T follicular helper cell (primary cell): ENCODE measurements at places on chromosomes 3 and 15.

GRCh38 chr15:40793216-40793989 lies 13.5 kb upstream of the ZFYVE19 start:
- no peak for DNase-seq

DNA sequence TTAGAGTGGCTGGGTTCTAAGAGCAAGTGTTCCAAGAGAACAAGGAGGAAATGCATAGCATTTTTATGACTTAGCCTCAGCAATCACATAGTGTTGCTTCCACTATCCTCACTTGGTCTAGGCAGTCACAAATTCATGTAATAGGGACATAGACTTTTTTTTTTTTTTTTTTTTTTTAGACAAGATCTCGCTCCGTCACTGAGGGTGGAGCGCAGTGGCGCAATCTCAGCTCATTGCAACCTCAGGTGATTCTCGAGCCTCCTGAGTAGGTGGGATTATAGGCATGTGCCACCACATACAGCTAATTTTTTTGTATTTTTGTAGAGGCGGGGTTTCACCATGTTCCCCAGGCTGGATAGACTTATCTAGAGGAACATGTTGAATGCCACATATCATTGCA lies 4.7 kb upstream of the GNB4 start:
- DNase-seq: no peak

DNA sequence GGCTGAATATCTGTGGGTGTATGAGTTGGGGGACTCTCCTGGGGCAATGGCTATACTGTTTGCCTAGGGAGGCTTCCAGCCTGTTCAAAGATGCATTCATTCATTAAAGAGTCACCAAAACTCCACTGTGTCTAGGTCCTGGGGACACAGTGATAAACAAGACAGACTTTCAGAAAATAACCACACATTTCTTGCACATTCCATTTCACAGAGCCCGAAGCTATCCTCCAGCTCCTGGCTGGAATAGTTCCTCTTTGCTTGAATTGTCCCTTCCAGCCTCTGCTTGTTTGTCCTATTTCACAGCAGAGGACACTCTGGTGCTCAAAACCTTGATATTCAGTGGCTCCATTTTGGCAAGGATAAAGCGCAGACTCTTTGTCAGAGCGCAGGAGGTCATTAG lies 61.7 kb upstream of the ITGA11 start:
- DNase-seq: no peak

- DNase-seq: no peak
Measured at GRCh38 chr3:9867106-9867505, 12.9 kb downstream of the CIDEC start.

GRCh38 chr3:189766416-189766815 lies 135.2 kb downstream of the TP63 start:
- DNase-seq: no peak

DNA sequence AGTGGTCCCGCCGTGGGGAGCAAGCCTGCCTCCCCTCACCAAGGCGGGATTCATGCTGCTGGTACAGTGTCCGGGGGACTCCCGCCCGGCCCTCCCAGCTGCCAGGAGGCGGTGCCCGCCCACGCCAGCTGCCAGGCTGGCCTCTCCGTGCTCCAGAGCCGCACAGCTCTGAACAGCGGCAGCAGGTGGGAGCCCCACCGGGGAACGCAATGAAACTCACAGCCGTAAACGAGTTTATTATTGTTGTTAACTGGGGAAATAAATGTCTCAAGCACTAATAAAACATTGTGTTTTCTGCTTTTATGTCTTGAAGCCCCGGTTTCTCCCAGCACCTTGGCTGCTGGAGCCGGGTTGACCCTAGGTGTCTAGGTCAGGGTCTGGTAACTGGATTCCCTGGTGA lies 317.7 kb upstream of the TLE3 start:
- DNase-seq: no peak

DNA sequence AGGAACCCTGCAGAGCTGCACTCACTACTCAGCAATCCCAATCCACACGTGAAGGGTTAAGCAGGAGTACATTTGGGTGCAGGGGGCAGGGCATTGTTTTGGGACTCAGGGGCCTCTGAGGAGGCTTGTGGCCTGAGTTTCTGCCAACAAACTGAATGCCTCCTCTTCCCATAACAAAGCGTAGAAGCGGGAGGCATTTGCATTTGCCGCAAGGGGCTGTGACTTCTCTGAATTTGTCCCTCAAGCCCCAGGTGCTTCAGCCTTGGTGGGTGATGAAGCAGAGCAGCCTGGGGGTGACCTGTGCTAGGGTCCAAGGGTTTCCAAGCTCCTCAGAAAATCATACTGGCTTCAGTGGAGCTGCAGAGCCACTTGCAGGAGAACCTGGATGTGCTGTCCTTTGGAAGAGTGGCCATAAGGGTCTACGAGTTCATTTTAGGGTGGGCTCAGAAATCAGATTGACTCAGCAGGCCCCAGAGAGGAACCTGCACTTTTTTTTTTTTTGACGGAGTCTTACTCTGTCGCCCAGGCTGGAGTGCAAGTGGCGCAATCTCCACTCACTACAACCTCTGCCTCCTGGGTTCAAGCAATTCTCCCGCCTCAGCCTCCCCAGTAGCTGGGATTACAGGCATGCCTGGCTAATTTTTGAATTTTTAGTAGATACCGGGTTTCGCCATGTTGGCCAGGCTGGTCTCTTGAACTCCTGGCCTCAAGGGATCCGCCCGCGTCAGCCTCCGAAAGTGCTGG lies 1.4 kb upstream of the RPSA start:
- no peak for DNase-seq

DNA sequence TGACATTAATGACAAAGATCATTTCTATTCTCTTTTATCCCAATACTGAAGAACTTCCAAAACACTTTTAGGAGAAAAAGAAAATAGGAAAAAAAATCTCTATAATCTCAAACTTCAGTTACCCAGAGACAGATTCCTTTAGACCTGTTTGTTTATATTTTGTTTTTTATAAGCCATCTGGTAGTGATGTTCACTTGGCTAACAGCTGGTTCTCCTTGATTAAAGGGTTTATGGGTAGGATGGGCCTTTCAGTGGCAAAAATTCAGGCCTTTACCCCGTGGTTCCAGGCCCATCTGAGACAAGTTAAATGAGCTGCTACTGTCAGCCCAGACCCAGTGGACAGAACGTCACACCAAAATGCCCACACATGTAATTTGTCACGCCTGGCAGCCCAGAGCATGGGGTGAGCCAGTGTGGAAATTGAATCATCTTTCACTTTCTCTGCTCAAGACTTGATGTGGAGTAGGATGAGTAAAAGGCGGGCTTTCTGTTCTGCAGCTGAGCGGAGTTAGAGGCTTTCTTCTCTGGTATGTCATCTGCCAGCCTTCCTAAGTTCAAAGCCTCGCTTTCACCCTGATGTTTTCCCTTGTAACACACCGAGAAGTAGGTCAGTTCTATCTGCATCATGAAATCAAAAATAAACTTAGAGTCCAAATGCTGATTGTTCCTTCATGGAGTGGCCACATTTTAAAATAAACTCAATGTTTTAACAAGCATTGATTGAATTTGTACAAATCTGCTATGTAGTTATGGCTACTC lies 62.5 kb upstream of the SKOR1 start:
- DNase-seq: no peak
